ENCODE measurements at places on chromosomes 7 and 10.

- DNase-seq: no peak
These were observed 257.1 kb upstream of the KIAA1217 start for GRCh38 chr10:23951841-23952240.

- no peak for DNase-seq
These were observed 688.0 kb upstream of the ZWINT start for GRCh38 chr10:57049096-57049495.

- no peak for DNase-seq
These were observed 22.3 kb downstream of the CALML3 start for GRCh38 chr10:5546891-5547680.

GRCh38 chr10:85317827-85318226 is 989.4 kb downstream of the CCSER2 start:
- no peak for DNase-seq

DNA sequence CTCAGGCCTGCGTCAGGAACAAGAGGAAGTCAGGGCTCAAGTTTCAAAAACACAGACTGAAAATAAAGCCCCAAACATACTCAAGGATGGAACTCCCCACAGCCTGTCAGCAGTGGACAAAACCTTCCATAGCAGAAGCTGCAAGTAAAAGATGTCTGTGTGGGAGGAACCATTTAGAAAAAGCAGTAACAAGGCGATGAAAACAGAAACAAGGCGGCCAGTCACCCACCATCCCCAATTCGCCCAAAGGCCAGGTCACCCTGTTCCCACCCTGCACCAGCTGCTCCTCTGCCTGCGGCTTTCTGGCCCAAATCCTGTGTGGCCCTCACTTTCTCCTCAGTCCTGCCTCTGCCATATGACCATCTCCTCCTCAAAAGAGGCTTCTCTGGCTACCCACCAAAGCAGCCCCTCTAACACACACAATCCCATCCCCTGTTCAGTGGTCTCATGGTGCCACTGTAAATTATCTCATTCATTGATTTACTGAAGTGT is 27.8 kb downstream of the KCNMA1 start:
- DNase-seq: peak; percentile 47

DNA sequence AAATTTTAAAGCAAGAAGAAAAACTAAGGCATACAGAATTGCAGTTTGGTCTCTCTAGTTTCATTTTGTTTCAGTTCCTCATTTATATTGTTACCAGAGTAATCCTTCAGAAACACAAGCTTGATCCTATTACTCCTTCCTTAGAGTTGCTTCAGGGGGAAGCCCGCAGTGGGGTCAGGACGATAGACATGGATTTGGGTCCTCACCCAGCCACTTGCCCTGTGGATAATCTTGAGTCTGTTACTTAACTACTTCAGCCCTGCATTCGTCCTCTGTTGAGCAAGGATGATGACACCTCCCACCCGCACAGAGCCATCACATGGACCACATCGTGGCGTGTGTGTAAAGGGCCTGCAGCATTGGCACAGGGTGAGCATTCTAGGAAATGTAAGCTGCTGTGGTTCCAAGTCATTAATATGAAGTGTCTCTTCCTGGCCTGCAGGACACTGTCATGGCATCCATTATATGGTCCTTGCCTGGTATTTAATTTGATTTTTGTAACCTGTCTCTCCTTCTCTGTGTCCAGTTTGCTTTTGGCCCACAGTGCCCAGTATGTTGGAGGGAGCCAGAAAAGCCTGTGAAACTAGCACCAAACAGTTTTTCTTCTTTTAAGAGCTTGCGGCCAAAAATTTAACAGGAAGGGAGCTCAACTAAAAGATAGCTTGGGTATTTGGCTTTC is 111.2 kb downstream of the EEPD1 start:
- DNase-seq: no peak

DNA sequence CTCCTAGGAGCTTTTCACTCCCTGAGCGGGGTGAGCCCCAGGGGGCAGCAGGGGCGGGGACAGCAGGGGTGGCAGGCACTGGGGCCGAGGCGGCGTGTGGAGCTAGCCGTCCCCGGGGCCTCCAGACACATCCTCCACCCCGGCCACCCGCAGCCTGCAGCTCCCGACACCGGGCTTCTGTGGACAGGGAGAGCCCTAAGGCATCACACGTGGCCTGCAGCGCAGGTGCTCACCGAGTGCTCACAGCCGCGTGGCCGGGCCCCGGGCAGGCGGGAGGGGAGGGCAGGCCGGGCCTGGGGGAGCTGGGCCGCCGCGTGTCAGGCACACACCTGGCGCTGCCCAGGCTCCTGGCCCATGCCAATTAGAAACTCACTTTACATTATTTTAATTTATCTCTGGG is 51.4 kb downstream of the MICALL2 start:
- DNase-seq: no peak

GRCh38 chr7:33645104-33645503 is 260.2 kb upstream of the BMPER start:
- DNase-seq: peak; percentile 60

GRCh38 chr10:82266438-82266837 is 391.4 kb downstream of the NRG3 start:
- peak; percentile 97 for DNase-seq

DNA sequence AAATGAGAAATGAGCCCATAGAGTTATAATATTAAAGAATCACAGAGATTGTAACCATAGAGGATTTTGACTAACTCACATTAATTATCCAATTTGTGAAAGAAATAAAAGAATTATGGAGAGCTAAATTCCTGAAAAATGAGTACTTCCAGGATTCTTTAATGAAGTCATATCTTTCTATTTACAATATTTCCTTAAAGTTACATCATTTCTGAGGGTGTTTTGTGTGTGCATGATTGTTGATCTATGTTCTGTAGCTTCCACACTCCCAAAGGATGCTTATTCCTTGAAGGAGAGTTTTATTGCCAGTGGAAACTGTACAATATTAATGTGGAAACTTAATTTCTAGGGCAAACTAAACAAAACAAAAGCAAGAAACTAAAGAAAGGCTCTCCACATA is 299.6 kb downstream of the MDFIC start:
- no peak for DNase-seq

DNA sequence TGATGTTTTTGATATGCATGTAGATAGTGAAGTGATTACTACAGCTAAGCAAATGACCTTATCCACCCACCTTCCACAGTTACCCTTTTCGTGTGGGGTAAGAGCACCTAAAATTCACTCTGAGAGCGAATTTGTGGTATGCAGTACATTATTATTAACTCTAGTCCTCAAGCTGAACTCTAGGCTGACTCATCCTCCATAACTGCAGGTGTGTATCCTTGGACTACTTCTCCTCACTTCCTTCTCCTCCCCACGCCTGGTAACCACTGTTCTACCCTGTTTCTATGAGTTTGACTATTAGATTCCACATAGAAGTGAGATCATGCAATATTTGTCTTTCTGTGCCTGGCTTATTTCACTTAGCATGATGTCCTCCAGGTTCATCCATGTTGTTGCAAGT is 484.6 kb downstream of the GATA3 start:
- DNase-seq: no peak

- no peak for DNase-seq
These were observed 262.0 kb downstream of the ADRA2A start for GRCh38 chr10:111338805-111339204.

GRCh38 chr10:78980815-78981214 is 88.0 kb upstream of the ZMIZ1 start:
- DNase-seq: no peak

DNA sequence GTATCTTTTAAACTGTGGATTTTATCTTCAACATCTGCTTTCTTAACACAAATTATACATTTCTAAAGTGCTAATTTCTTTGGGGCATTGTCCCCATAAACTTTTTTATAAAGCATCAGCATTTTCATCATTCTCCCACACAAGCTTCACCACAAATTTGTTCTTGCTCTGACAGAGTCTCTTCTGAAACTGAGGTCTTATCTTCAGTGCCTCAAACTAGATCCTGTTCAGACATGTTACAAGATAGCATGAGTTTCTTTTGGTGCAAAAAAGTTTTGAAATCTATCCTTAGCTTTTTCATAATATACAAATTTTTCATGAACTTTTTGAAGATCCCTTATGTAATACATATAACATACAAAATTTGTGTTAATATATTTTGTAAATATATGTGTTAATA is 346.6 kb downstream of the IPMK start:
- DNase-seq: no peak

GRCh38 chr10:135132-135600 is at the start of gene ZMYND11:
Gene ZMYND11 (plus strand): TSS chr10:135455. CDS start chr10:180013, 44,558 bp downstream.
- no peak for DNase-seq

DNA sequence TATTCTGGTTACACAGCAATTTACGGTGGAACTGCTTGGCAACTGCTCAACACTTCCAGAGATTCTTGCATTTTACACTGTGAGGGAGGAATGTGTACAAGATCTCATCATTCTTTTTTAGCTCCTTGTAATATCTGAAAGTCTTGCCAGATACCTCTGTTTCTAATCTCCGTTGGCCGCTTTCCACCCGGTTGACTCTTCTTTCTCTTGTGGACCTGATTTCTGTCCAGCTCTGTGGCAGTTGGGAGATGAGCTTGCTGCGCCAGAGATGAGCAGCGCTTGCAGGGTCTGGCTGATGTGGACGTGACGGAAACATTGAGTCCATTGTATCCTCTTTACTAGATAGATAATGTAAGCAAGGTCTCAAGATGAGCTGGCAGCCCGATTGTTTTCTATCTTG is 27.6 kb downstream of the SPAG6 start:
- DNase-seq: no peak

GRCh38 chr7:22884911-22885788 is 62.5 kb upstream of the TOMM7 start:
- no peak for DNase-seq

- DNase-seq: no peak
These were observed 421.4 kb upstream of the MGMT start for GRCh38 chr10:129045599-129045998.

DNA sequence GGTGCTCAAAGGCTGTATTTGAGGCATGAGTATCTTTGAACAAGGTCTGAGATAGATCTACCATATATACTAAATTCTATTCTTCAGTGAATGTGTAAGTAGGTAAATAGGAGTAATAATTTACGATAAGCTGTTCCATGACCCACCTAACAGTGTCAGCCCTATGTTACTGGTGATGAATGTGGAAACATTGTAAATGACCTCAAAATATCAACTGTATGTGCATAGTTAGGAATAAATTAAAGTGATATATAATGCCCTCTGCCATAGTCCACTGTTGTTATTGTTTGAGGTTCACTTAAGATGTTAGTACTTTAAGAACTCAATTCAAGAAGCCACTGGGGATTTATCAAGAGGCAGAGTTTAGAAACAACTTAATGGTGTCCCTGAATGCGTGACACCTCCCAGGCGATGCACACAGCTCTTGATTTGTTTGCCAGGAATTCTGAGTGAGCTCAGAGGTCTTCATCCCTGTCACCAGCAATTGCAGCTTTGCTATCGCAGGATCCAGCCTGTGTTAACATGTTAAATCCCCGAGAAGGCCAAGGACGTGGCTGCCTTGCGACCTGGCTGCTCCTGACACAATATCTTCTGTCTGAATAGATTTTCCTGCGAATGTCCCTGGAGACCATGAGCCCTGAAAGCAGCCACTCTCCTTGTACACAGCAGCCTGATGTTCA is 104.9 kb downstream of the KLF6 start:
- DNase-seq: no peak

DNA sequence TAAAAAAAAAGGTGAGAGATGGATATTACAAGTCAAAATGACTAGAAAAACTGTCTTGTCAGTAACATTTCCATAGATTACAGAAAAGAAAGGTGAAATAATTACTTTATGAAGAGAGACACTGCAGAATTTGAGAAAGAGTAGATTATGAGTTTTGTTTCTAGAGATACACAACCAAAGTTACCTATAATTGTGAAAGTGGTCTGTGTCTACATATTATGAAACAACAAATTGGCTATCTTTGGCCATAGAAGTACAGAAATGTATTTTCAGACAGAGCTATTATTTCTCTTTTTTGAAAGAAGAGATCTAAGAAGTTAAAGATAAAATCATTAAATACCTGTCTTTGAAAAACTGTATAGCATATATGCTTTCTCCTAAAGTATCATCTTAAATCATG is 30.1 kb downstream of the KCND2 start:
- no peak for DNase-seq

DNA sequence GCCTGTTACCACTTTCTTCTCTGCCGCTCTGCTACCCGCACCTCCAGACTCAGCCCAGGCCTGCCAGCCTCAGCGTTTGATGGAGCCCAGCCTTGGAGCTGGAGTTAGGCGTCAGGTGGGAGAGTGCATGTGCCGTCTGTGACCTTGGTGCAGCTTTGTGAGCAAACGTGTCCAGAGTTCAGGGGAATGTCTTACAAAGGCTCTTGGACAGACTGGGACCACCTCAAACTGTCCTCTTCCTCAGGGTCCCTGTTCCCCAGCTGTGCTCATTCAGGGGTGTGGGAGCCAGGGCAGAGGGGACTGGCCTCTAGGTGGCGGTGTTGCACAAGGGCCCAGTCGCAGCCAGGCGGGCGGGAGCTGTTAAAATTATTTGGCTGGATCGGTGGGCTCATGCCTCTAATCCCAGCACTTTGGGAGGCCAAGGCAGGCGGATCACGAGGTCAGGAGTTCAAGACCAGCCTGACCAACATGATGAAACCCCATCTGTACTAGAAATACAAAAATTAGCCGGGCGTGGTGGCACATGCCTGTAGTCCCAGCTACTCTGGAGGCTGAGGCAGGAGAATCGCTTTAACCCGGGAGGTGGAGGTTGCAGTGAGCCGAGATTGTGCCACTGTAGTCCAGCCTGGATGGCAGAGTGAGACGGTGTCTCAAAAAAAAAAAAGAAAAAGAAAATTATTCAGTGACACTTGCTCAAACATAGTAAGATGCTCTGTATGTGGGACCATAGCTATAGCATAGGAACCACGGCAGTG is 89.2 kb downstream of the ADCY1 start:
- no peak for DNase-seq

GRCh38 chr7:14787551-14787950 is 115.0 kb downstream of the DGKB start:
- DNase-seq: no peak

DNA sequence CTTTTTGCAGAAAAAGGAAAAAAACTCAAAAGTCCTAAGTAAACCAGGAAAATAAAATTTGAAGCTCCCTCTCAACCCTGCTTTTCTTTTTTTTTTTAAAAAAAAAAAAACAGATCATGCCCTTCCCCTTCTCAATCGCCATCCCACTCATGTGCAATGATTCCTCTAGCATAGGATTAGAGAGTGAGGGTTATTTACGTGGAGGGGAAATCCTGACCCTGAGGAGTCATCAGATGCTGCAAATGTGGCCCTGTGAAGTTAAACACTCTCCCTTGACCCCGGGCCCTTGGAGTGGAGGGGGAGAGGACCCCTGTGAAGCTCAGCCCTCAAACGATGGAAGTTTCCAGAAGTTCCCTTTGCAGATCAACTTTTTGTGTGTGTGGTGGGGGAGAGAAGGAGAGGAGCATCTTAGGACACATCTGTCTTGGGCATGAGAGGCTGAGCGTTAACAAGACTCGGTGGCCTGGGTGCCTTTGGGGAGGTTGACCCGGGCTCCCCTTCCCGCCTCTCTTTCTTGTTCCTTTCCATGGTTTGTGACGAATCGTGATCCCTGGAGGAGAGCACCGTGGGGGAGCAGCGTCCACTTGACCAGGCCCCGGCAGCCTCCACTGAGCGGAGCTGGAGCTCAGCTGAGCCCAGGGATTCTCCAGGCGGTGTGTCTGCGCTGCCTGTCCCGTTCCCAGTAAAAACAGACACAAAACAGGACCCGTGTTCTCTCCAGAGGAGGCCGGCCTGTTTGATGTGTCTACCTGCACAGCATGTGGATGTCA is 1.5 kb upstream of the SHH start:
- DNase-seq: no peak

GRCh38 chr10:6038071-6038631 is 24.0 kb downstream of the IL2RA start:
- no peak for DNase-seq

GRCh38 chr7:48525736-48526732 is 354.8 kb downstream of the ABCA13 start:
- DNase-seq: no peak

GRCh38 chr10:29710128-29710527 is 75.4 kb upstream of the SVIL start:
- no peak for DNase-seq

Data from skeletal muscle cell (primary cell).